ENCODE measurements at places on chromosomes 12 and 14.

- no peak for DNase-seq
Measured at GRCh38 chr12:114955414-114956014, 271.5 kb upstream of the TBX3 start.

GRCh38 chr12:64937452-64937851 is 113.0 kb downstream of the TBC1D30 start:
- DNase-seq: no peak

DNA sequence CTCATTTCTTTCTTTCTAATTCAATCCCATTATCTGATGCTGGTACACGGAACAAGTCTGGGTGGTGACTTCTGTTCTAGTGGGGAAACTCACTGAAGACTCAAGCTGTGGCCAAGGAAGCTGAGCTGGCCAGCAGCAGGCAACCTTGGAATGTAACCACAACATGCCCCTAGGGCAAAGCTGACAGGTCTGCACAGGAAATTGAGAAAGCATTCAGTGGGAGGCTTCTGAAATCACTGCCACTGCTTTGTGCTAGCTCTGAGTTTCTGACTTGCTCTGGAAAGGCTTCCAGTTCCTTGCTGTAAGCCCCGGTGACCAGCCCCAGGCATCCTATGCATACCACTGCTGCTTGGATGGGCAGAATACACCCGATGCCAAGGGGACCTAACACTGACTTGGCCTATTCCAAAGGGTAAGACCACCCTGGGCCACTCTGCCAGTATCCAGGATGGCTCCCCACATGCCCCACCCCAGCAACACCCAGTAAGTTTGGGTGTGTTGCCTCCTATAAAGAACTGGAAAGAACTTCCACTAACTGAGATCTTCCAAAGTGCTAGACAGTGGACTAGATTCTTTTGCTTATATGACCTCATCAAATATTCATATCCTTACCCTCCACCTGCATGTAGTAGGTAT is 84.5 kb upstream of the CDKN3 start:
- no peak for DNase-seq

DNA sequence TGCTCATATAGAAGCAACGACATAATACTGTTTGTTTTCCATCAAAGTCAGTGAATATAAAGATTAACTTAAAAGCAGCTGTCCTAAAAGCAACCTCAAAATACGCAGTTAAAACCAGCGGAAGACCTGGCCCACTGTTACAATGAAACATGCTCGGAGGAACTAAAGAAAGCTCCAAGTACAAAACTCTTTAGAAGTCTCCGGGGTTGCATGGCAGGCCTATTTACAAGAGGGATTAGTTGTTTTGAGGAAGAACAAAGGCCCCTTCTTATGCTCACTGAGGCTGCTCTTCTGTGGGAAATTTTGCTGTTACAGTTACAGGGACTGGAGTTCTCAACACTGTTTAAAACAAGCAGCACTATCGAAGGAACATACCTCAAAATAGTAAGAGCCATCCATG is 75.9 kb upstream of the C12orf71 start:
- no peak for DNase-seq

DNA sequence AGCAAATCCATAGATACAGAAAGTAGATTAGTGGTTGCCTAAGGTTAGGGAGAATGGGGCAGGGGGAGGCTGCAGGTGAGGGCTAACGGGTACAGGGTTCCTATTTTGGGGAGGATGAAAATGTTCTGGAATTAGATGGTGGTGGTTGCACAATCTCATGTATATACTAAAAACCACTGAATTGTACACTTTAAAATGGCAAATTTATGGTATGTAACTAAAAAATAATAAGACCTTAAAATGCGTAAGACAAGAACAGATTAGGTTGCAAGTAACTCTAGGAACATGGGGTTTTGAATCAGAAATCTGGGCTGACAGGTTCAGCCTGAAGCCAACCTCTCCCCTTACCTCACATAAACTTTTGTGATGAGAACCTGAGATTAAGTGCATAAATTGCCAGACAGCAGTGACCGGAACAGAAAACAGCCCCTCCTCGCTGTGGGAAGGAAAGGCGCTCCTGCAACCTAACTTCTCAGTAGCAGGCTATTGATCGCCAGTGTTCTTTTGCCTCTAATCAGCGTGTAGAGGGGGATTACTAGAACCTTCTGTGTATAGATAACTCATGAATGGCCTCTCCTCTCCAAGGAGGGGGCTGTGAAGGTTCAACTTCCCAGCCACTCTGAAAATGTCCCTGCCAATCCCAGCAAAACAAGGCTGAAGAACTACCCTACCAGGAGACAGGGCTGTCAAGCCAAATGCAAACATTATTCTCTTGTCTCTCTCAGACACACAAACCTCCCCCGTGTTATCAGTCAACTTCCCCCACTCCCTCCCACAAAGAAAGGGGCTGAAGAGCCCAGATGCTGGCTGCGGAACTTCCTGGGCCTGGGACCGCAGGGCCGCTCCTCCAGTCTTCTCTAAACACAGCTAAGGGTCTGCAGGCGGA is 1.9 kb downstream of the SSH1 start:
- DNase-seq: no peak
